ENCODE measurements at places on chromosomes 2 and 18.
A peak's percentile ranks its signal among the peaks of the same experiment; 100 is the strongest.

- no peak for DNase-seq
Observed at GRCh38 chr2:73489053-73489452, 103.4 kb downstream of the ALMS1 start.

GRCh38 chr18:72444111-72444797 lies 99.9 kb downstream of the CBLN2 start:
- DNase-seq, result no peak

- DNase-seq, result no peak
Observed at GRCh38 chr2:212998626-212999359, 152.6 kb downstream of the IKZF2 start.

GRCh38 chr2:172282944-172283343 lies 144.4 kb upstream of the ITGA6 start:
- DNase-seq, result peak; percentile 62

DNA sequence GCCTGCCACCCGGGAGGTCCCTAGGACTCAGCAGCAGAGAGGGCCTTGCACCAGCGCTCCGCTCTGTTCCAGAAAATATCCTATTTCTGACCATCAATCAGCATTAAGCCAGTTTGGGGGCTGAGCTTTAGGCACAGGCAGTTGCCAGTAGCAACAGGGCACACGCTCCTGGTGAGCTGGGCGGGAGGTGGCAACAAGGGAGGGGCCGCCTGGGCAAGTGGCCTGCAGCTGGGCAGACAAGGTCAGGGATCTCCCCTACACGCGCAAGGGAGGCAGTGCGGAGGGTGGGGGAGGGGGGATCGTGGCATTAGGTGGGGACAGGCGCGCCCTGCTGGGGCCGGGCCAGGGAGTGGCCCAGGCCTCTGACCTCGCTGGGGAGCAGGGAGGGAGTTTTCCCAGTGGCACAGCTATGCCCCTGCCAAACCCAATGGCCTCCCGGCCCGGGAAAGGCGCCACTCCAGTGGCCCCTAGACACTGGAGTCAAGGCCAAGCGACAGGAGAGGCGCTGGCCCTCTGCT lies 302.8 kb downstream of the NCKAP5 start:
- DNase-seq, result no peak

Measured in hematopoietic multipotent progenitor cell (in vitro differentiated cells).